ENCODE measurements at places on chromosomes 2 and 18.

- DNase-seq: no peak
Observed at GRCh38 chr2:242085941-242086621, 216.6 kb downstream of the RTP5 start.

DNA sequence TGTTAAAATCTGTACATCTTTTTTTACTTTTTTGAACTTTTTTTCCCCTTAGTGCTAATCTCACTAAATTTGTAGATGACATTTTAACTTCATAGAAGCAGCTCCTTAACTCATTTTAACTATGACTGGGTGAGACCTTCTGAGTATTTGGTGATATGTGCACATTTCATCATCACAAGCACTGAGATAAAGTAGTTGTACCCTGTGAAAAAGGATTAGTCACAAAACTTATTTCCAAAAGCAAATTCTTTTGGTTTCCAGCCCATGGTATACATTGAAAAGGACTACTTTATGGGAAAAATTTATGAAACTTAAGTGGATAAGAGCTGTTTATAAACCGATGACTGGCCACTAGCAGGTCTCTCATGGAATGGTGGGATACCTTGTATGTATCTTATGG, 581.5 kb downstream of the PLCL1 start:
- no peak for DNase-seq

- no peak for DNase-seq
Observed at GRCh38 chr18:64202863-64203262, 54.0 kb upstream of the LINC00305 start.

- no peak for DNase-seq
Observed at GRCh38 chr2:236529606-236530005, 40.0 kb upstream of the ACKR3 start.

DNA sequence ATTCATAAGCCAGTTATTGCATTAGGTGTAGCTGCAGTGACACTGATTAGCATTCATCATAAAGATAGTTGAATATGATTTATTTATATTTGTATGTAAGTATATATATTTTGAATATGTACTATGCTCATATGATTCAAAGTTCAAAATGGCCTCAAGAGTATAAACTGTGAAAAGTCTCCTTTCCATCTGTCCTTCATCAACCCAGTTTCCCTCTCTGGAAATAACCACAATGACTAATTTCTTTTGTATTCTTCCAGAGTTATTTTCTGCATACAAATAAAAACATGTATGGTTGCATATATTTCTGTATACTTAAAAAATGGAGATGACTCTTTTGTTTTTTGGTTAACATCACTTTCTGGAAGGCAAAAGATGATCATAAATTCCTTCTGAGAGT, 95.2 kb downstream of the CAMKMT start:
- no peak for DNase-seq

GRCh38 chr18:59783138-59783537, 85.9 kb upstream of the CCBE1 start:
- DNase-seq: peak; percentile 15

DNA sequence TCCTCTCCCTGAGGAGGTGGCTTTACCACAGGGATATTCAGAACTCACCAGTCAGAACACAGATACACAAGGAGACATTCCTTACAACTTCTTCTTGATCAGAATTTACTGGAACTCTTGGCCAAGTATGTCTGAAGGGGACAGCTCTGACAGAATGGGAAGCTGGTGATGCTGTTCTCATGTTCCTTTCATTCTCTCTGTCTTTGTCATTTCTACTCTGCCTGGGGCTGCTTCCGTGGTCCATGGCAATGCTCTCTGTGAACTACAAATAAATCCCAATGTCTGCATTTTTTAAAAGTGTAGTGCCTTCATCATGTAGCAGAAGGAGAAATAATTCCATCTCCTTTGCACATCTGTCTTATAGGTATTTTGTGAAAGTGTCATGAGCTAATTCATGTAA, 730.3 kb downstream of the CNTNAP5 start:
- DNase-seq: no peak

- no peak for DNase-seq
Observed at GRCh38 chr2:216416571-216417307, 4.5 kb downstream of the SMARCAL1 start.

- no peak for DNase-seq
Observed at GRCh38 chr2:28662468-28663181, 89.0 kb upstream of the PPP1CB start.

- DNase-seq: no peak
Observed at GRCh38 chr2:65536596-65536995, 104.2 kb upstream of the SPRED2 start.

DNA sequence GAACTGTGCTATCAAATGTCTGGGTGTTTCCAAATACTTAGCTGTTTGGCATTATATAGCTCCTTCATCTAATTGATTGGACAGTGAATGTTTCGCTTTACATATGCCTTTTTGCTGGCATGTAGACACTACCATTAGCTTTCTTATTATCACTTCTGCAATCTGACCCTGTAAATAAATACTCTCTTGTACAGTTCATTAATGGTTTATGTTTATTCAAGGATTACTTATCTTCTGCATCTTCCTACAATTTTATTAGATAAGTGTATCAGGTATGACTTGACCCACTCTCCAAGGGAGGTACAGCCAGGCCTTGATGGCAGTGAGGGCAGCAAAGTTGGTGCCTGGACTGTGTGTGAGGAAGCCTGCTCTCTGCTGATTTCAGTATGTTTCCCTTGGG, 614.1 kb upstream of the SETBP1 start:
- no peak for DNase-seq

DNA sequence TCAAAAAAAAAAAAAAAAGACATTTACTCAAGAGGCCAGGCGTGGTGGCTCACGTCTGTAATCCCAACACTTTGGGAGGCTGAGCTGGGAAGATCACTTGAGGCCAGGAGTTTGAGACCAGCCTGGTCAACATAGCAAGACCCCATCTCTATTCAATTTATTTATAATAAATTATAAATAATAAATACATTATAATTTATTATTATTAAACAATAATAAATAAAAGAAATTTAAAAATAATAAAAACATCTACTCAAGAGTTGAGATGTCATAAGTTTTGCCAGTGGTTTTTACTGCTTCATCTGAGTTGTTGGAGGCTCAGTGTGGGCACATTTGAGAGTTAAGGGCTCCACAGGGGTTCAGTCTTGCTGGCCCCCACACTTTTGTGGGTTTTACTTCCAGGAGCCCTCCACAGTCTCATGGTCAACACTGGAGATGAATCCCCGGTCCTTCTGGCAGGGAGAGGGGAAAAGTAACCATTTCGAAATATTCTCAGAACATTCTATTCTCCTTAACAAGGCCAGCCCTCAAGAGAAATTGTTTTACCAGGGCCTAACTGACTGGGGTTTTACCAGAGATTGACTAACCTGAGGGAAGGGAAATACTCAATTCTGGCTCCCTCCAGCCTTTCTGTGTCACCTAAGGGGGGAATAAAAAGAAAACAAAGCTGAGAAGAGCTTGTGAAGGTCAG, 51.6 kb upstream of the NCOA1 start:
- DNase-seq: no peak

- DNase-seq: no peak
Observed at GRCh38 chr18:57630754-57631595, 9.3 kb upstream of the NARS1 start.

GRCh38 chr2:38835015-38835601, 40.6 kb downstream of the DHX57 start:
- no peak for DNase-seq

- DNase-seq: no peak
Observed at GRCh38 chr2:213129311-213129710, 22.1 kb downstream of the IKZF2 start.

DNA sequence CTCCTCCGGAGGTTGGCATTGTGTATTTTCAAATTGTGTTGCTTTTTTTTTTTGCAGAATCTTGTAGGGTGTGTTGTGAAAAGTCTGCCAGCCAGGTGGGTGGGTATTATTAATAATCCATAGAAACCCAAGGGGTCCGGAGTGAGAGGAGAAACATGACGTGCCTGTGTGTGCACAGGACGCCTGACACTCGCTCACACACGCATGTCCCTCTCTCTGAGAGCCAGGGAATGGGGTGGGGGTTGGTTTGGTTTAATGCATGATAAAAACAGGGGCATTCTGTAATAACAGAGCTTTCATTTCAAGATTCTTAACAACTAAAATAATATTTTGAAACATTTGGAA, 224.8 kb downstream of the FAM210A start:
- DNase-seq: no peak

GRCh38 chr2:212892193-212892592, 259.2 kb downstream of the IKZF2 start:
- no peak for DNase-seq

- DNase-seq: no peak
Observed at GRCh38 chr2:241659150-241659739, 21.8 kb downstream of the ATG4B start.

- DNase-seq: no peak
Observed at GRCh38 chr2:240635121-240635997, 10.1 kb downstream of the GPR35 start.

GRCh38 chr2:189835855-189836558, 51.8 kb downstream of the PMS1 start:
- peak; percentile 14 for DNase-seq

- DNase-seq: no peak
Observed at GRCh38 chr2:122795763-122796162, 1040.3 kb downstream of the TSN start.

GRCh38 chr2:225471482-225471881, 72.0 kb downstream of the NYAP2 start:
- no peak for DNase-seq

DNA sequence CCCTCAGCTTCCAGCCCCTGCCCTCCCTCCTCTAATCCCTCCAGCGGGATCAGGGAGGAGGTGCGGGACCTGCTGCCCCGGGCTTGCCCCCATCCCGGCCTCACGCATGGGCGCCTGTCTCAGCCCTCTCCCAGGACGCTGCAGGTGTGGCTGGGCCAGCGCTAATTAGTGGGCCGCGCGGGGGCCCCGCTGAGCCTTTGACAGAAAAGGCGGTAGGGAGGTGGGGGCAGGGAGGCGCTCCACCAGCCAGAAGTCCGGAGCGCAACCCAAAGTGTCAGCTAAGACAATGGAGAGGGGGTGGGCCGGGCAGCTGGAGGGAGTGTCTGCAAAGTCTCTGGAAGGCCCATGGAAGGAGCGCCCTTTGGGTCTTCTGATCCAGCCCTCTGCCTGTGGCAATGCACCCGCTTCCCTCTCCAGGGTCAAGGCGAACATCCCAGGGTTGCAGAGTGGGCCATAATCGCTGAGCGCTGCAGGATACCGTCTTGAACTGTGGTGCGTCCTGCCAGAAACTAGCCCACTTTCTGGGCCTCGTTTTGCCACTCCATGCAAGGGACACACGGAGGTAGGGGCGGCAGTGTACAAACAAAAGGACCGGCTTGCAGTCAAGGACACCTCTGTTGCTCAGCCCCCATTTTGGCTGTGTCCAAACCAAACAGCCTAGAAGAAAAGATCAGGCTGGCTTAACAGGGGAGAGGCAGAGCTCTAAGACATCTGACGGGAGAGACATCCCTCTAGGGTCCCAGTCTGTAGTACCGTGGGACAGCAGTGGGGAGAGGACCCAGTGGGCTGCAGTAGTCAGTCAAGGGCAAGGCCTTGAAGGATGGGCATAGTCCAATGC, 3.5 kb downstream of the ATP6V1B1 start:
- no peak for DNase-seq

Measured in SHP77 treated with DMSO at 0.1 percent for 48 hours (cell line).